IMR-90 (cell line): ENCODE measurements at places on chromosomes 6 and 20. TPM values are rescaled to one million over a fixed set of nuclear protein-coding genes. Genes with fewer than 3 reads are reported as not detected.

- no peak for DNase-seq
These were observed 144.0 kb downstream of the SIM1 start for GRCh38 chr6:100320686-100321085.

- no peak for DNase-seq
These were observed 632.8 kb downstream of the HDGFL1 start for GRCh38 chr6:23202207-23202606.

DNA sequence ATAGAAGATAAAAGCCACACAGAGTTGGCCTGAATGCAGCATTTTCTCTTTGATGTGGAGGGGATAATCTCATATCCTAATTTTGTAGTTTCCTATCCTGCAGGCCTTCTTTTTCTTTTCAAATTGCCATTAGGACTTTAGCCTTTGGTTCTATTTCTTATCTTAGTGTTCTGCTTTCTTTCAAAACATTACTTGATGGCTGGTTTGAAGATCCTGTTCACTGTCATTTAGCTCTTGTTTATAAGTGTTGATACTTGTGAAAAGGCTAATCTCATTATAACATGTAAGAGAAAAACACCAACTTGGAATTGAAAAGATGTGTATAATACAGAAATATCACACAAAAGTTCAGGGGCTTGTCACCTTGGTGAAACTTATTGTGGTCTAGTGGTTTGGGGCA is 54.6 kb upstream of the PKIB start:
- DNase-seq: no peak

DNA sequence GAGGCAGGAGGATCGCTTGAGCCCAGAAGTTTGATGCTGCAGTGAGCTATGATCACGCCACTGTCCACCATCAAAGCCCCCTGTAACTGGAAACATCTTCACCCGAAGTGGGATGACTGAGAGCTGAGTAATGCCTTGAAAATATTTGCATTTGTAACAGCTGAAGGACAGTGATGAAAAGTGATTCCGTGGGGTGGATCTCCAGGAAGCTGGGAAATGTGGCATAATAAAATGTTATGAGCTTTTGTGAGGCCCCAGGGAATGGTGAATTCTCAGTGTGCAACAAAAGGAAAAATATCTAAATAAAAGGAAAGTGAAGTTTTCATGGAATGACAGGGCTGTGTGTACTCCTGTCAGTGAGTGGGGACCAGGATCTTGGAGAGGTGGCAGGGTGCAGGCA is 92.0 kb downstream of the JAG1 start:
- DNase-seq: peak; percentile 56

DNA sequence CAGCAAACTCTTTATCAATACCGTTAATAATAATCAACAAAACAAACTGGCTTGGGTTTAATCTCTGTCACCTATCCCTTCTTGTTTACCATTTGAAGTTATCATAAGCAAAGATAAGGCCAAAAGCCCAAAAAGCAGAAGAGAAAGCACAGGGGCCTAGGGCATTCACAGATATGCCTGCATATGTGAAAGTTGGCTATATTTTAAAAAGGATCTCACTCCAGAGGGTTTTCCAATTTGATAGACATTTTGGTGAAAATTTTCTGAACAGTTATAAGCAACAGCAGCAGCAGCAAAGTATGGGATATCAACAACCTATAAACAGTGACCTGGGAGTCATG is 101.1 kb downstream of the ATXN1 start:
- no peak for DNase-seq

The RBPJL gene
- not detected in 2 replicates for polyA plus RNA-seq

DNA sequence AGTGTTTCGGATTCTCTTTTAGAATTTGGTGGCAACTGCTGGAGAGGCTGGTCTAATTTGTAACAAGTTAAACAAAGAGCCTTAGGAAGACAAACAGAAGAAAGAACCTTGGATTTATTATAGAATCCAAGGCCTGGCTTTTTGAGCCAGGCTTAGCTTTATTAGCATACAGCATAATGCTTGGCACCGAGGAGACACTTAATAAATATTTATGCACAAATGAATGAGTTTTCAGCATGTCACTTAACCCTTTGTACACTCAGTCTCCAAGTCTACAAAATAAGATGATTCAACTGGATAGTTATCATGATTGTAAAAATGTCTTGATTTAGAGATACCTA is 38.2 kb upstream of the AFDN start:
- no peak for DNase-seq

The TMEM170B gene
- polyA plus RNA-seq: 0.07 and 0.10 TPM in 2 replicates

- no peak for DNase-seq
These were observed 3.3 kb upstream of the HMGN4 start for GRCh38 chr6:26534681-26535465.

DNA sequence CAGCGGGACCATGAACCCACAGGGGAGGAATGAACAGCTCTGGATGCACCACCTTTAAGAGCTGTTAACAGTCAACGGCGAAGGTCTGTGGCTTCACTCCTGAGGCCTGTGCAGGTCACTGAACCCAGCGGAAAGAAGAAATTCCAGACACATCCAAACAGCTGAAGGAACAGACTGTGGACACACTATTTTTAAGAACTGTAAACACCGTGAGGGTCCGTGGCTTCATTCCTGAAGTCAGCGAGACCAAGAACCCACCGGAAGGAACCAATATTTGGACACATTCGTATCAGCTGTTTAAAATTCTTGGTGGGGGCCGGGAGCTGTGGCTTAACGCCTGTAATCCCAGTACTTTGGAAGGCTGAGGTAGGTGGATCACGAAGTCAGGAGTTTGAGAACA is 5.4 kb upstream of the TMEM14B start:
- no peak for DNase-seq

The UBE3D gene
- polyA plus RNA-seq: 2.7 and 3.2 TPM in 2 replicates

DNA sequence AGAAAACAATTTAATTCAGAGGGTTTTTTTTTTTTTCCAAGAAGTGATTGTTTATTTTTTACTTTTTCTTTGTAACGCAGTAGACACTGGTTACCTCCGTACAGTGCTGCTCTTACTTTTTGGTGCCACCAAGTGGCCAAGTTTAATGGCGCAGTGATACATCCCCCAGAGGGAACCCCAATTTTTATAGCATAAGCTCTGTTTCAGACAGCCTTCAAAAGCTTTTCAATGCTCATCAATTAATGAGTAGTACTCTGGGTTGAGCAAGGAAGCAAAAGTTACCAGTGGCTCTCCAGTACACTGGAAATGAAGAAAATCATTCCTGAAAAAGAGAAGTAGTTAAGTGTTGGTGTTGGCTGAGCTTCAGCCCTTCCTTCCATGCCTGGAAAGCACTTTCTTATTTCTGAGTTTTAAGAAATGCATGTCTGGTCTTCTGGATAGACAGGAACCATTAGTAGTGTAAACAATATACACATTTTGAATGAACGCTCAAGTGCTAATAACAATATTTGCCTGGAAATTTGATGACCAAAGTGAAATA is 129.1 kb upstream of the SMLR1 start:
- DNase-seq: peak; percentile 66

- DNase-seq: no peak
These were observed 2.5 kb downstream of the CST7 start for GRCh38 chr20:24951536-24952083.

The MCHR2 gene
- polyA plus RNA-seq: not detected in 2 replicates

GRCh38 chr20:16553684-16554083 is 19.6 kb downstream of the KIF16B start:
- no peak for DNase-seq

- DNase-seq: peak; percentile 55
These were observed 54.9 kb downstream of the TENT5A start for GRCh38 chr6:81697559-81697958.

- DNase-seq: peak; percentile 59
These were observed 176.4 kb downstream of the SOX4 start for GRCh38 chr6:21769968-21770367.

DNA sequence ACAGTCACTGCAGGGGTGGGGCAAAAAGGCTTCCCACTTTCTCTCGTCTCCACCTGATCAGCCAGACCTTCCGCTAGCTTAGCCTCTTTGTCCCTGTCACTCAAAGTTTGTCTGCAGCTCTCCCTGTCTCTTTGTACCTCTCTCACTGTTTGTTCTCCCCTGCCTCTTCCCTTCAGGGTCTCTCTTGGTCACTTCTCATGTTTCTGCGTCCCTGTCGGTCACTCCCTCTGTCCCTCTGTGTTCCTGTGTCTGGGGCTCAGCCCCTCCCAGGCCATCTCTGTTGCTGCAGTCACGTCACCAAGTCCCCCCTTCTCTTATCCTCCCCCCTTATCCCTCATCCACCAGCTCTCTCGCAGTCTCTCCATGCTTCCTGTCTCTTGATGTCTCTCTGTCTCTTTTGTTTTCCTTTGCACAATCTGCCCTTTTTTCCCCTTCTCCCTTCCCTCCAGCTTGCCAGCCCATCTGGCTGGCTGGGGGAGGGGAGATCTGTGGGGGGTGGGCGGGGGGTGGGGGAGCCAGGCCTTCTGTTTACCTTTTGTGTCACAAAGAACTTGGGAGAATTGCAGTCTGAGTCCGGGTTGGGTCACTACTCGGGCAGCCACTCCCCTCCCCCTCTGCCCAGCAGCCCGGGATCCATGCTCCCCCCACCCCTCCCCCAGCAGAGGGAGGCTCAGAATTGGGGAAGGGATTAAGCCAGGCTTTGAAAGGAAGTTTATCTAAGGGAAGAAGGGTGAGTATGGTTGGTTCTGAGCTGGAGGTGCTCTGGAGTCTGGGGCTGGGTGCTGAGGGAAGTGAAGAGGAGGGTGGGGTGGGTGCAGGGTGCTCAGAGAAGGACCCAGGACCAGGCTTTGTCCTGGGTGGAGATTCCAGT is 32.3 kb downstream of the FOXP4 start:
- peak; percentile 51 for DNase-seq

GRCh38 chr6:13371421-13372072 is 43.2 kb upstream of the TBC1D7 start:
- no peak for DNase-seq

DNA sequence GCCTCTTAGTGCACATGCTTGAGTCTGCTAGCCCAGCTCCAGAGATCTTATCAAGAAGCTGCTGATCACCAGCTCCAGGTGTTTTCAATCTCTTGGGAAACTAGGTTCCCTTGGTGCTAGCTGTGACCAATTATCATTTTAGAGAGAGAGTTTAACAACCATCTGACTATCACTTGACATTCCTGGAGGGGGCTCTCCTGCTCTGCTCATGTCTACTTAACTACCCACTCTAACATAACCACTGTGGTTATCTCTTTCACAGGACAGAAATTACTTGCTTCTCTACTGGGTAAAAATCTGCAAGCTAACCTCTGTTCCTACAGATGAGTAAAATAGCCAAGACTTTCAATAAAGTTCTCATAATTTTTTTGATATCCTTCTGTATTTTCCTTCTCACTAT is 823.4 kb upstream of the GJE1 start:
- DNase-seq: no peak

GRCh38 chr6:94487371-94487770 is 1068.0 kb upstream of the EPHA7 start:
- no peak for DNase-seq

The SIRPB2 gene
- not detected in 2 replicates for polyA plus RNA-seq

DNA sequence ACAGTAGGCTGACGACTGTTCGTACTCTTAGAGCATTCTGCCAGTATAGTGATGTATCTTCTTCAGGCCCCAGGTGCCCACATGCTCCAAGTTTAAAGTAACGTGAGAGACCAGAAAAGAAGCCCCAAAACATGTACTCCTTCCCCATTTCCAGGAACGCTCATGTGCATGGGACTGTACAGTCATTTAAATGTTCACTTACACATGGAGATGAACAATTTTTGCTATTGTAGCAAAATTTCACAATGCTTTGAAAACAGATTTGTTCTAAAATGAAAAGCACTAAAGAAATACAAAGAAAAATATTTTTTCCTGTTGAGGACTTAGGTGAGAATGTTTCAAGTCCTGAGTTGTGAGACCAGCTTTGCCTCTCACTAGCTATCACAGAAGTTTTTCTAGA is 269.3 kb upstream of the PRDM1 start:
- no peak for DNase-seq
